ENCODE measurements at places on chromosomes 2 and 18.

DNA sequence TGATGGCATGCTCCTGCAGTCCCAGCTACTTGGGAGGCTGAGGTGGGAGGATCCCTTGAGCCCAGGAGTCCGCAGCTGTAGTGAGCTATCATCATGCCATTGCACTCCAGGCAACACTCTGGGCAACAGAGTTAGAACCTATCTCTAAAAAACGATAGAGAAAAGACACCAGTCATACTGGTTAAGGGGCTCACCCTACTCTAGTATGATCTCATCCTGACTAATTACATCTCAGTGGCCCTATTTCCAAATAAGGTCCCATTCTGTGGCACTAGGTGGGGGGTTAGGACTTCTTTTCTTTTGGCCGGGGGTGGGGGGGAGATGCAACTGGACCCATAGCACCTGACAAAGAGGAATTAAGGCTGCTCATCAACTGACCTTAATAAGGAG, 163.2 kb upstream of the NCK2 start:
- no peak for DNase-seq

GRCh38 chr18:76674596-76674995, 147.8 kb upstream of the ZNF236 start:
- DNase-seq: no peak

- no peak for DNase-seq
Observed at GRCh38 chr2:150644298-150645067, 157.0 kb upstream of the RND3 start.

GRCh38 chr2:70984576-70985282, 6.3 kb downstream of the ANKRD53 start:
- peak; percentile 64 for DNase-seq

DNA sequence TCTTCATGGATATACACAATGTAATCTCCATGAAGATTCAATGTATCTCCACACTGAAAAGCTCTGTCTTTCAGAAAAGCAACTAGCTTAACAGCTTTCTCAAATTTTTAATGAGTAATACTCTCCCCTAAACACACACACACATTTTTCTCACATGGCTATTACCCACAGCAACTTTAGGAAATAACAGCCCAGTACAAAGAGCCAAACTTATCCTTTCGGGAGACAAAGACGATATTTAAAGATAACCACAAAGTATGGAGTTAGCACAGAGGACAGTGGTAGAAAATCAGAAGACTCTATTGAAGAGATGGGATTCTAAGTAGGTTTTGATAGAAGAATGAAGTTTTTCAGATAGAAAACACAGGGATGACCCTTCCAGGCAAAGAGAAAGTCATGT, 394.9 kb upstream of the TRIB2 start:
- no peak for DNase-seq

GRCh38 chr2:128754246-128754724, 435.6 kb upstream of the HS6ST1 start:
- no peak for DNase-seq

DNA sequence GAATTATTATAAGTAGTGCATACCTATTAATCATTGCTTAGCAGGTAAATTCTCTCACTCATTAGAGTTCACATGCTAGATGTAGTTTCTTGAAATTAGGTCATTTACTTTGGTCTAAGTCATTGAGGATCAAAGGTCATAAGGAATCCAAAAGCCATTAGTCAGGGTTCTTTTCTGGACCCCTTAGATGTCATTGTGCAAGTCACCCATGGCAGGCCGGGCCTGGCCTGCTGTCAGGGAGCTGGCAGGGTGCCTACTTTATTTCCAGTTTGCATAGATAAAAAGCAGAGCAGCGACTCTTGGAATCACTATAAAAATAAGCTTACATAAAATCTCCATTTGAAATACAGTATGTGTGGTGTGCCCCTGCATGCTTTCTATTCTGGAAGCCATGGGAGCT, 91.3 kb downstream of the MEIS1 start:
- DNase-seq: no peak

DNA sequence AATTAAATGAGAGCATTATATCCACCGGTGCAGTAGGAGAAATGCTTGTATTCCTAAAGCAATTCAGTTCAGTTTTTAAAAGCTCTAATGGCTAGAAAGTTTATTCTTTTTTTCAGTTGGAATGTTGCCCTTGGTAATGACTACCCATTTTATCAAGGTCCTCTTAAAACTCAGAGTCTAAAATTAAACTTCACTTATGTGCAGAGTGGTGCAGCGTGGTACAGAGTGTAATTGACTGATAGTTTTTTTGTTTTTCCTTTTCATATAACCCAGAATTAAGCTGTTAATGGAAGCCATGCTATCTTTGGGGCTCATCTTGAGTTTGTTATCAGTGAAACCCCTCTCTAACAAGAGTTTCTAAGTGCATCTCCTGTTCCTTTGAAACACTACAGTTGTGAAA, 21.4 kb downstream of the NCOA1 start:
- no peak for DNase-seq

DNA sequence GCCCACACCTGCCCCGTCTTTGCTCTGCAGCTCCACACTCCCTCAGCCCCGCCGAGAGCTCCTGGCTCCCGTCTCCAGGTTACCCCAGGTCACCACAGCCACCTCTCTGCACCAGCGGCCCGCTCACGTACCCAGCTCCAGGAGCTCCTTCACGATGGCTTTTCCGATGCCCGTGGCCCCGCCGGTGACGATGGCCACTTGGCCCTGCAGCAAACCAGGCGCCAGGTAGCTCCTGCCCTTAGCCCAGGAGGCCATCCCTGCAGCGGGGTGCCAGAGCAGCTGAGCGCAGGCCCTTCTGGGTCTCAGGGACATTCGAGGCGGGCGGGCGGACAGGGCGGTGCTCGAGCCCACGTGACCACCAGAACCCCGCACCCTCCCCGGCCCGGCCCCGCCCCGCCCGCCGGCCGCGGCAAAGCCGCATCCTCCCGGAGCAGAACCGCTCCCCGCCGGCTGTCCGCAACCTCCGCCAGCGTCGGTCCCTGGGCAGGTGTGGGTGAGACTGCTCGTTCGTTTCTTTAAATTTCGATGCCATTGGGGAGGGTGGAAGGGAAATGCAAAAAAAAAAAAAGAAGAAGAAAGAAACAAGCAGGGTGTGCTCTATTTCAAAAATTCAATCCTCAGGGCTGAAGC, at the start of the genes PECR and TMEM169:
Gene PECR (minus strand): TSS at position 323 of the 630 bp plus-strand sequence. CDS start 68 bp downstream, at position 255.
Gene TMEM169 (plus strand): TSS at position 433 of the 630 bp plus-strand sequence. CDS start 14,045 bp downstream, outside the sequence.
- peak; percentile 58 for DNase-seq

- no peak for DNase-seq
Observed at GRCh38 chr2:75491129-75491753, 69.5 kb downstream of the EVA1A start.

GRCh38 chr18:56853961-56854360, 202.8 kb downstream of the WDR7 start:
- DNase-seq: no peak

DNA sequence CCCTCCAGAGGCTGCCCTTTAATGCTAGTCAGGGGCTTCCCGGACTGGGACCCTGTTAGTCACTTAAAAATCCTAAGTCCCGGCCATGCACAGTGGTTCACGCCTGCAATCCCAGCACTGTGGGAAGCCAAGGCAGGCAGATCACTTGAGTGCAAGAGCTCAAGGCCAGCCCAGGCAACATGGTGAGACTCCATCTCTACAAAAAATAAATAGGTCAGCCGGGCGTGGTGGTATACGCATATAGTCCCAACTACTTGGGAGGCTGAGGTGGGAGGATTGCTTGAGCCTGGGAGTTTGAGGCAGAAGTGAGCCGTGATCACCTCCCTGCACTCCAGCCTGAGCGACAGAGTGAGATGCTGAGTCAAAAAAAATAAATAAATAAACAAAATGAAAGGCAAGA, 17.2 kb upstream of the KCNG2 start:
- no peak for DNase-seq

- DNase-seq: no peak
Observed at GRCh38 chr18:57004366-57005121, 142.3 kb upstream of the BOD1L2 start.

DNA sequence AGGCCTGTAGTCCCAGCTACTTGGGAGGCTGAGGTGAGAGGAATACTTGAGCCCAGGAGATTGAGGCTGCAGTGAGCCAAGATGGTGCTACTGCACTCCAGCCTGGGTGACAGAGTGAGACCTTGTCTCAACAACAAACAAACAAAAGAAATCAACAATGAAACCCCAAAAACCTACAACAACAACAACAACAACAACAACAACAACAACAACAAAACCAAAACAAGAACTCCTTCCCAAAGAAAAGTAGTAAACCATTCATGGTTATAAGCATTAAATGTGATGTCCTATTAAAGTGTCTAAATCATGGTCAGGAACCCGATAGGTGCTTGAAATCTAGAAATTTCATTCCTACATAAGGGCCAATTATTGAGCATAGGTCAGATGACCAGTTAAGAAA, 13.5 kb upstream of the IL1R1 start:
- DNase-seq: no peak

- no peak for DNase-seq
Observed at GRCh38 chr2:28638102-28638501, 113.5 kb upstream of the PPP1CB start.

GRCh38 chr2:147250652-147251356, 594.0 kb upstream of the ACVR2A start:
- DNase-seq: no peak

GRCh38 chr2:133431289-133431688, 137.0 kb downstream of the NCKAP5 start:
- DNase-seq: no peak

GRCh38 chr2:1717113-1717512, 27.2 kb downstream of the PXDN start:
- no peak for DNase-seq

DNA sequence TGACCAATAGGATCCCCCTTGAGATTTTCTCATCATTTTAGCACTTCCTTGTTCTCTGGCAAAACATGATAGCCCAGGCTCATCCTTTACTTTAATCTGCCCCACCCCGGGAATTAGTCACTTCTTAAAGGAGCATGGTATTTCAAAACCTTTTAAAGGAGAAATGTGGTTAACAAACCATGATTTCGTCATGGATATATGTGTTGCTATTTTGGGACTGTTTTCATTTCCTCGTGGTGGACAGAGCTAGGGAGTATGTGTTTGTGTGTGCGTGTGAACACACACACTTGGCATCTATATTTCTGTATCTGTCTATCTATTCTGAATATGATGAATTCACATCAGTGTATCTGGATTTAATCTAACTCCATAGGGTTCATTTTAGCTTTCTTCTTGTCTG, 128.1 kb downstream of the BIRC6 start:
- no peak for DNase-seq

DNA sequence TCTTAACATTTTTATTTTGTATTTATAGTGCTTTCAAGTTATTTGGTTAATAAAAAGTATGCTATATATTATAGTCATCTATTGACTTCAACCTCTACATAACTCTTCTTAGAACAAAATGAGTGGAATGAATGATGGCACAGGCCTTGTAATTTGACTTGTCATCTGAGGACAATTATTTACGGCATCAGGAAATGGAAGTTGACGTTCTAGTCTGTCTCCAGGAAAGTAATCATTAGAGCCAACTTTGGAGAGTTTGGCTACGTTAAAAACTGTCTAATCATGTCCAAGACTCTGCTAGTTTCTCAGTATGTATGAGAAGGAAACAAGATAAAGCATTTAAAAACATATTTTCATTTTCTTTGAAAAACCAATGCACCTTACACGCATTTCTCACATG, 353.6 kb downstream of the ARHGAP15 start:
- no peak for DNase-seq

DNA sequence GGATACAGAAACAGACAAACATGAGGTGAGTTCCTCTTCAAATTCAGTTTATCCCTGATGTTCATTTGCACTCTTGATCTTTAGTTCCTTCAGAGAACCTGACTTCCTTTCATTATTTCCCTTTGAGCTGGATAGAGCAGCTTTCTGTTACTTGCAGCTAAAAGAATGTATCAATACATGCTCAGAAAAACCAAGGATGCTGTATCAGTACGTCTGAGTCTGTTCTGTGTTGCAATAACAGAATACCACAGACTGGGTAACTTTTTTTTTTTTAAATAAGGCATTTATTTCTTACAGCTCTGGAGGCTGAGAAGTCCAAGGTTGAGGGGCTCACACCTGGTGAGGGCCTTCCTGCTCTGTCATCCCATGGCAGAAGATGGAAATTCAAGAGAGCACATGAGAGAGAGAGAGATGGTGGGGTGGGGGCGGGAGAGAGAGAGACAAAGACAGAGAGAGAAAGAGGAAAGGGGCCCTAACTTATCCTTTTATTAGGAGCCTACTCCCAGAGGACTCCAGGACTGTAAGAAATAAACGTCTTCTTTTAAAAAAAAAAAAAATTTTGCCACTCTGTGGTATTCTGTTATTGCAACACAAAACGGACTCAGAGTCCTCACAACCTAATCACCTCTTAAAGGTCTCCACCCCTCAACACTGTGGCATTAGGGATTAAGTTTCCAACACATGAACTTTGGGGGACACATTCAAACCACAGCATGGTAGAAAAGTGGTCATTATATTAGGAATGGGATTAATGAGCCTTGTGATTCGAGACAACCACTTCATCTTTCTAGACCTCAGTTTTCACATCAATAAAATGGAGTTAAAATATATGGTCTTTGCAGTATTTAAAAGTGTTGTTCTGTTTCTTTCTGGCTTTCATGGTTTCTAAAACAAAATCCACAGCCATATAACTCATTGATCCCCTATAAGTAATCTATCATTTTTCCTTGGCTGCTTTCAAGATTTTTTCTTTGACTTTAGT, 18.4 kb upstream of the SELENOI start:
- DNase-seq: no peak

- DNase-seq: no peak
Observed at GRCh38 chr2:26590980-26591618, 50.1 kb downstream of the CIB4 start.

- DNase-seq: peak; percentile 49
Observed at GRCh38 chr2:44981714-44982108, 27.5 kb downstream of the SIX2 start.

GRCh38 chr2:127695491-127696472, 5.5 kb upstream of the SFT2D3 start:
- DNase-seq: peak; percentile 35

- DNase-seq: no peak
Observed at GRCh38 chr2:52918551-52918950, 849.1 kb upstream of the CHAC2 start.

DNA sequence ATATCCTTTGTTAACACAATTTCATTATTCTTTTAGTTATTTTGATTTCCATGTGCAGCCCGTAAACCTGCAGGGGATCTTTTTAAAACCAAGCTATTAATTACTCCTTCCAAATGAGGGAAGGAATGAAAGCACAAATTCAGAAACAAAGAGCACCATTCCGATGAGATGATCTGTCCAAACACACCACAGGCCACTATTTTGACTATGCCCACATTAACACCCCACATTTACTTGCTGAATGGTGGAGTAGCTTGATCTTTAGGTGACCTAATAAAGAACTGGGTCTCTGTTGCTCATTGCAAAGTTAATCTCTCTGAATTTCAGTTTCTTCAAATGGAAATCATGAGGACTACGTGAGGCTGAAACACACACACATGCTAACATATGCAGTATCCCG, 218.0 kb downstream of the IRS1 start:
- no peak for DNase-seq

GRCh38 chr18:36871801-36872200, 42.9 kb downstream of the KIAA1328 start:
- DNase-seq: no peak

All from stimulated activated CD8-positive, alpha-beta memory T cell treated with anti-CD3 and anti-CD28 coated beads, Interleukin-7, amount 100 ng/mL, for 48 hours (primary cell).